ENCODE measurements at places on chromosomes 6 and 20.

DNA sequence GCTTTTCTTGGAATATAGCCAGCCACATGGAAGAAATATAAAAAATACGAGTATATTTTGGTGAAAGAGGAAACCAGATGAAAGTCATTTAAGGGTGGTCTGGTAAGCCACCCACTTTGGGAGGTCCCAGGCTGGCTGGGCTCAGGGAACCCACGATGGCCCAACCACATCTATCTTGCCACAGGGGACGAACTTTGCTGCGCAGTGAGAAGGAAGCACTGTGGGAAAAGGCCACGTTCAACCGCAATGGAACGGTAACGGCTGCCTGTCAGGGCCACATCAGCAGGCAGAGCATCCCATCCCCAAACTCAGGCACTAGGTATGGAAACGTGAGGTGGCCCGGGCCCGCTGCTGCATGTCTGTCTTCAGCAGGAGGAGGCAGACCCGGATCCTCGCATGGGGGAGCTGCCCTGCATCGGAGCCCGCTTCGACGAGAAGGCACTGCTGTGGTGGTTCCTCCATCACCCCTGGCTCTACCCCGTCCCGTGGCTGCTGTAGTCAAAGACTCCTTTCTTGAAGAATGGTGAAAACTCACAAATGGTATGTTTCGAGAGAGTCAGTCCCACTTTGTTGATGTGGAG, 300.4 kb downstream of the KIF16B start:
- no peak for DNase-seq

- no peak for DNase-seq
These were observed 6.4 kb downstream of the PLTP start for GRCh38 chr20:45905505-45906079.

DNA sequence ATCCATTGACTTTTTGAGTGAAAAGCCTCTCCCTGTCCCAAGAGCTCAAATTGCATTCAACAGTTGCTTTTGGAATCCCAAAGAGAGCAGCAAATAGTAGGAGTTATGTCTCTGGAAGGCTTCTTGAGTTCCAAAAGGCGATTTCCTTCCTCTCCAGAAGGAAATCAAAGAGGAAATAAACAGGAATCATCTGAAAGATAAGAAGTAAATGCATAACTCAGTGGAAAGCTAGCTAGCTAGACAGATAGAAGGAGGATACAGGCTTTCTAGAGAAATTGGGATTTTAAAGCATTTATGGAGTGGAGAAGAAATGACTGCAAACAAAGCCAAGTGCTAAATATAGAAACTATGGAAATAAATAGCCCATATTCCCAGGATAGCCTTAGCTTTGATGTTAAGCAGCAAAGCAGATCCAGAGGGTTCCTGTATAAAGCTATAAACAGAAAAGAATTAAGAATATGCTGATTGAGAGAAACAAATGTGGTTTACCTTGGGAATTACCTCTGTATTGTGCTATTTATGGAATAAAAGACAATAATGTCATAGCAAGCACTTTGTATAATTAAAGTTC, 214.7 kb downstream of the PLCB1 start:
- no peak for DNase-seq

GRCh38 chr20:48822879-48823385, 4.9 kb downstream of the PREX1 start:
- no peak for DNase-seq

GRCh38 chr20:10216146-10216791, 2.4 kb upstream of the SNAP25 start:
- no peak for DNase-seq

GRCh38 chr20:50594591-50595432, 84.6 kb downstream of the PTPN1 start:
- DNase-seq = no peak

- DNase-seq = no peak
These were observed 298.3 kb downstream of the PRL start for GRCh38 chr6:21998582-21998981.

GRCh38 chr20:57240581-57241362, 25.7 kb downstream of the BMP7 start:
- DNase-seq = no peak

DNA sequence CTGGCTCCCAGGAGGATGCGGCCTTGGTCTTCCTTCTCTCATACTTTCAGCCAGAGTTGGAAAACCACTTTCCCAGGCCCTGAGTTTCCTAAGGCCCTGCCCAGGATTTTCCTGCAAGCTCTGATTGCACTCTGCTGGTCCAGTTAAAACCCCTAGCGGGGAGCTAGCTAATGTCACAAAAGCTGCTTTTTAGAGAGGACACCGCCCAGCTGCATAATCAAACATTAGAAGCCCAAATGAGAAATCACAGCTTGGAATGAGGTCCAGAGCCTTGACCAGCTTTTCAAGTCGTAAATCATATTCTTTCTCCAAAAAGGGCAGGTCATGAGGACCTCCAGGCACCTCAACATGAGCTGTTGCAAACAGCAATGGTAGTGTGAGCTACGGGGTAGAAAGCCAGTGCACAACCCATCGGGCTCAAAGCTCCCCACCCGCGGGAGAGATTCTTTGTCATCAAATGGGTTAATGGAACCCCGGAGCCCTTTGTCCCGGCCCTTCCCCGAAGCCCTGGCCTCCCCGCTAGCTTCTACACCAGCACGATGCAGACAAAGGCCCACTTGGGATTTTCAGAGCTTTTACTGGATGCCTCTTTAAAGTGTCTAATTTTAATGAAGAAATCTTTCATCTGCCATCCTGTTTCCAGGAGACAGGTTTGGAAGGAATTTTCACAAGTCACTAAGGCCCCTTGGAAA, 134.0 kb downstream of the SCML4 start:
- DNase-seq = no peak
